ENCODE measurements at places on chromosomes 4 and X.
A peak's percentile ranks its signal among the peaks of the same experiment; 100 is the strongest.

DNA sequence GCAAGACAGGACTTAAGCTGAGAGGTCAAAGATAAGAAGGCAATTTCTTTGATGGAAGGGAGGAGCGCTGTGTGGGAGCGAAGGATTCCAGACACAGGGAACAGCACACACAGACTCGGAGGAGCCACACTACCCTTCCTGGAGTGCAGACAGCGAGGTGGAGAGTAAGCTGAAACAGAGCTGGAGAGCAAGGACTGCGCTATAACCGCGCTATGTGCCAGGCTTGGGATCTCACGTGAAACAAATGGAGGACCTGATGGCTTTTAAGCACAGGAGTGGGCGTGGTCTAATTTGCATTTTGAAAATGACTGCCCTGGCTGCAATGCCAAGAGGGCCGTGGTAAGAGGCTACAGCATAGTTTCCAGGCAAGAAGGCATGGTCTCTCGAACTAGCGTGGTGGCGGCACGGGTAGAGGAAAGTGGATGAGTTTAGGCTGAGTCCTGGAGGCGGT is 113.9 kb upstream of the SORBS2 start:
- no peak for DNase-seq

- DNase-seq: no peak
Measured at GRCh38 chrX:44596277-44596676, 53.6 kb upstream of the FUNDC1 start.

DNA sequence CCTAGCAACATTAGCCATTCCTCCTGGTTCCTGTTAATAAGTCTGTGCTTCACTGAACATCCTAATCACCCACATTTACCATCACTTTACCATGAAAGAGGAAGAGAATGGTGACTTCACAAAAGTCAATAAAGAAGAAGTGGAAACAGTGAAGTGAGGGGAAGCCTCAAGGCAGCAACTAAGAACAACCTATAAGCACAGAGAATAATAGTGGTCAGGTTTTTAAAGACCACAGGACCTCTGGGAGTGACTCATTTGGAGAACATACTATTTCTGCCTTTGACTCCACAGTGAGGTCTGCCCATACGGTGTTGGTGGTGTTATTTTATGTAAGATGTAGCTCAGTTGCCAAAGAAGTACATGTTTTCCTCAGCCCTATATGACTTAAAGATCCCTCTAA is 86.0 kb upstream of the TET2 start:
- DNase-seq: peak; percentile 90

GRCh38 chrX:29691044-29691443 is 524.3 kb upstream of the MAGEB2 start:
- DNase-seq: no peak

DNA sequence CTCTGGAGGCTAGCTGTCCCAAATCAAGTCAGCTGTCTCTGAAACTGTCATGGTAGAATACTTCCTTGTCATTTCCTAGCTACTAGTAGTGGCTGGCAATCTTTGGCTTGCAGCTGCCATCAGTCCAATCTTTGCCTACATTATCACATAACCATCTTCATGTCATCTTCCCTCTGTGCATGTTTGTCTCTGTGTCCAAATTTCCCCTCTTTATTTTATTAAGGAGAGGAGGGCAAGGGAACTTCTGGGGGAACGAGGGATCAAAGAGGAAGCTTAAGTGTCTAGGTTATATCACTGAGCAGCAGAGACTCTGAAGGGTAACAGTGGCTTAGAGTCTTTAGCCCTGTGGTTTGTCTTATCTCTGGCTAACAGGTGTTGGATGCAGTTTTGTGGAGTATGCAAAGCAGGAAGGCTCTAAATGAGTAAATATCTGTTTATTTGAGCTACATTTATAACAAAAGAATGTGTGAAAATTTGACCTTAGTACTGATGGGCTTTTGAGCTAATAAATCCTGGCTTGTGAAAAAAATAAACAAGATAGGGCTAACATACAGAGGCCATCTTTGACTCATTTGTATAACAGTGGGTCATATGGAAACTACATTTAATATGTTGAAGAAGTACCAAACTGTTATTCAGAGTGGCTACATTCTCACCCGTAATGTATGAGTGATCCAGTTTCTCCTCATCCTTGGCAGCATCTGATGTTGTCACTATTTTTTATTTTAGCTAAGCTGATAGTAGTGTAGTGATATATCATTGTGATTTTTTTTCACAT is 49.4 kb upstream of the ENOX2 start:
- DNase-seq: no peak

All from activated CD4-positive, alpha-beta T cell treated with anti-CD3 and anti-CD28 coated beads, Interleukin-2, Interleukin-4, amounts not matched to agents 100 ng/mL and 50 ng/mL, durations not matched to agents 16 hours and 8 hours (primary cell).